ENCODE measurements at places on chromosomes 7 and 10.
A peak's percentile ranks its signal among the peaks of the same experiment; 100 is the strongest.

GRCh38 chr7:103432712-103433111 lies 13.3 kb downstream of the SLC26A5 start:
- DNase-seq = no peak

GRCh38 chr7:133513608-133514007 lies 260.7 kb downstream of the EXOC4 start:
- no peak for DNase-seq

DNA sequence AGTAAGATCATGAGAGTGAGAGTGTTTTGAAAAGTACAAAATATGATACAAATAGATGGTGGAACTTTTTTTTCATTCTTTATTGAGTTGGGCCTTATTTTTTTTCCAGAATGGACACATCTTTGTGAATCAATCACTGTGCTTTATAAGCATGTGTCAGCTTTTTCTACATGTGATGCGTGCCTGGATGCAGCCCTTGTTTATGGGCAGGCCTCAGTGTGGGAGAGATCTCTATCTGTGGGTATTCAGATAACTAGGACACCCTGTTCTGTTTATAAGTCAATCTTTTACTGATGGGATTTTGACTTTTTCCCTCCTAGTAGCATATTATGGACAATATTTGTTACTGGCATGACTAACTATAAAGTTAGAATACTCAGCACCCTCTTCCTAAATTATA lies 42.9 kb upstream of the IKZF1 start:
- no peak for DNase-seq

DNA sequence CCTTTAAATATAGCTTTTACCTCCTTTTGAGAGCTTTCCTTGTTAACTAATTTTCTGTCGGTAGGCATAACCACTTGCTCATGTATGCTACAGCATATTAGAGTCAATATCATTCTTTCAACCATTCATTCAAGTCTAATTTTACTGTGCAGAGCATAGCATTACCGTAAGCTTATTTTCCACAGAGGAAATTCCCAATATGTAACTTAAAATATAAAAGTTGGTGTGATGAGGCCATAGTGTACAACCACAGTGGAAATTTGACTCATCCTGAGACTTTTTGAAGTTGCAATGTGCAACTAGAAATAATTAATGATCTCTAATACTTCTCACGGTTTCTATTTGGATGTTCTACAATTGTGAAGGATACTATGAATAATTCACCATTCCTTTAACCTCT lies 80.6 kb upstream of the KLF6 start:
- no peak for DNase-seq

- DNase-seq = no peak
Measured at GRCh38 chr7:30167901-30168300, 33.1 kb downstream of the MTURN start.

DNA sequence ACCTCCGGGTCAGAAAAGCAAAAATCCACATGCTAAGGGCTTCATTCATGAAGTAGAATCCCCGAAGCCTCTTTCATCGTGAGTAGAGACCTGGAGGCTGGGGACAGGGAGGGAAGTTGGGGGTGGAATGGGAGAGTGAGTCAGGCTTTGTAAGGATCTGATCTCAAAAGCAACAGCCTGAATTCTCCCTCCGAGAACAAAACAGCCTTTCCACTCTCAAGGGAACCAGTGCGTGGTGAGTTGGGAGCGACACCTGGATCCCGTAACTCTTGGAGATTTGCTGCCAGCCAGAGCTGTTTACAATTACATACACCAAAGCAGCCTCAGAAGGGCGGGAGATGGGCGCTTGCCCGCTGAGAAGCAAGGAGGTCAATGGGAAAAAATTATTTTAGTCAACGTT lies 10.8 kb downstream of the AFAP1L2 start:
- DNase-seq = no peak

GRCh38 chr10:17237915-17238444 lies 9.9 kb downstream of the VIM start:
- DNase-seq = no peak

GRCh38 chr10:133475425-133475734 lies 21.6 kb downstream of the SCART1 start:
- DNase-seq = no peak

DNA sequence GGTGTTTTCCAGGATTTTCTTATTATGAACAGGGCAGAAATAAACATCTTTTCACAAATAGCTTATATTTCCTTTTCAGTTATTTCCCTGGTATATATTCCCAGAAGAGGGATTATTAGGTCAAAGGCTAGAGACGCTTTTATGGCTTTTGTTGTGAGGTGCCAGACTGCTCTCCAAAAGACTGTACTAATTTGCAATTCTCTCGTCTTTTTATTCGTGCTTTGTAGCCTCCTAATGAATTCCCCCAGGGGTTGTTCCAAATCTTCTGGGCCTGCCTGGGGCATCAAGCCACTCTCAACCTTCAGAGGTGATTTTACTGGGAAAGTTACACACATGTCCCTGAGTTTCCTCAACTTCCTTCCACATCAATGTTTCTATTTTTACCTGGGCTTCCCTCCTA lies 34.0 kb upstream of the R3HCC1L start:
- no peak for DNase-seq

- no peak for DNase-seq
Measured at GRCh38 chr7:33248671-33249070, 119.3 kb downstream of the BBS9 start.

DNA sequence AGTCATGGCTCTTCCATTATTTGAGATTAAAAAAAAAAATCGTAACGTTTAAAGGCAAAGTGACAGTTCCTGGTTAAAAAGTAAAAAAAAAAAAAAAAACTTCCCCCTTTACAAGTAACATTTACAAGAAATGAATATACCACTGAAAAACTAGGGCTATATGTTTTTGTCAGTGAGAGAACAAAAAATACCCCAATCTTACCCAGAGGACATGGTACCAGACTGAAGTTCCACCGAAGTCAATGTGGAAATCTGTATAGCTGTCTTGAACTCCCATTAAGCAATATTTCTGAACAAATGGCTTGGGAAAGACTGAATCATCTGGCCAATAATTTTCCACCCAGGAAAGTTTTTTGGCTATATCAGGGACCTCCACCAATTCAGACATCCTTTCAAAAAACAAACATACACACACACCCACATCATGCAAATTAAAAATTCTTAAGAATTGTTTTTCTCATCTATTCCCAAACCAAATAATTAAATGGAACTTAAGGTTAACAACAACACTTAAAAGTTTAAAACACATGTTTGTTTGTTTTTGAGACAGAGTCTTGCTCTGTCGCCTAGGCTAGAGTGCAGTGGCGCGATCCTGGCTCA lies 50.2 kb downstream of the KDM7A start:
- no peak for DNase-seq

DNA sequence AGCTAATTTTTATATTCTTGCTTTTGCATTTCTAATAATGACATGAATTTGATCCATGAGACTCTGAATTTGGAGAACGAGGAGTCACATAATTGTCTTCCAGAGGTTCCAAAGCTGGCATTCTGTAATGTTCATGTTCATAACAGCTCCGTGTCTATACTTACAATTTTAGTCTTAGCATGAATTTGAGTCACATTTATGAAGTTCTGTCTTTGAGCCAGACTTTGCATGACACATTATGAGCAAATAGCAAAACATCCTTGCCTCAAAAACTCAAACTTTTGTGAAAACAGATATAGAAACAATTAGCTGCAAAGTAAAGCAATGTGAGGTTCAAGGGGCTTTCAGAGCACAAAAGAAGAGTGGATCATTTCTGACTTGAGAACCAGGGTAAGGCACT lies 44.5 kb upstream of the CAV2 start:
- DNase-seq = no peak

DNA sequence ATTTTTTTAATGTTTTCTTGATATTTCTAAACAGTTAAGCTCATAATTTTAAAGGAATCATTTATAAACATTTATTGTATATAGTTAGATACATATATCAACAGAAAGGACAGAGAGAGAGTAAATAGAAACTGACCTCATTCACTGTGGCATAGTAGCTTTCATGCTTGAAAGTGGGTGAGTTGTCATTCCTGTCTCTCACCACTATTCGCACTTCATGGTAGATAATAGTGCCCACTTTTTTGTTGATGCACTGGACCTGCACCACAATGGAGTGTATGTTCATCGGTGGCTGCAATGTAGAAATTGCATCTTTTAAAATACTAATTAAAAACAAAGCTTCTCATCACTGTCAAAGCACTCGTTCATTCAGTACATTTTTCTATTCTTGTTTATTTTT lies 432.0 kb downstream of the PCDH15 start:
- DNase-seq = peak; percentile 14

DNA sequence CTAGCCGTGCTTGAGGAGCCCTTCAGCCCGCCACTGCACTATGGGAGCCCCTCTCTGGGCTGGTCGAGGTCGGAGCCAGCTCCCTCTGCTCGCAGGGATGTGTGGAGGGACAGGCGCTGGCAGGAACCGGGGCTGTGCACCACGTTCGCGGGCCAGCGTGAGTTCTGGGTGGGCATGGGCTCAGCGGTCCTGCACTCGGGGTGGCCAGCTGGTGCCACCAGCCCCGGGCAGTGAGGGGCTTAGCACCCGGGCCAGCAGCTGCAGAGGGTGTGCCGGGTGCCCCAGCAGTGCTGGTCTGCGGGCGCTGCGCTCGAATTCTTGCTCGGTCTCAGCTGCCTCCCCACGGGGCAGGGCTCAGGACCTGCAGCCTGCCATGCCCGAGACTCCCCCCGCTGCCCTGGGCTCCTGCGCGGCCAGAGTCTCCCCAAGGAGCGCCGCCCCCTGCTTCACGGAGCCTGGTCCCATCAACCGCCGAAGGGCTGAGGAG lies 90.8 kb upstream of the NRG3 start:
- no peak for DNase-seq

DNA sequence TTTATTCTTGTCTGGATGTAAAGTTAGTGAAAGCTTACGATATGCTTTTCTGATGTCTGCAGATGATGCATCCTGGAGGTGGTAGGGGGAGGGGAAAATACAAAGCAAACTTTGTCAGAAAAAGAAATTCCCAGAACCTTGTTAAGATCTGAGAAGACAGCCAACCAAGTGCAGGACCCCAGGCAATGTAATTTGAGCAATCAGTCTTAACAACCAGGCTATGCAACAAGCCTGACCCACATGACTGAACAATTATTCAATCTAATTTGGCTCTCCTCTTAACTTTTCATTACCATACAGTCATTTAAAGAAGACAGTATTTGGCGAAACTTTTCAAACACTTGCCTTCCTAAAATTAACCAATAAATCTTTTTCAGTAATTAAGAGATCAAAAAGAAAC lies 74.5 kb downstream of the DNAJC1 start:
- no peak for DNase-seq

DNA sequence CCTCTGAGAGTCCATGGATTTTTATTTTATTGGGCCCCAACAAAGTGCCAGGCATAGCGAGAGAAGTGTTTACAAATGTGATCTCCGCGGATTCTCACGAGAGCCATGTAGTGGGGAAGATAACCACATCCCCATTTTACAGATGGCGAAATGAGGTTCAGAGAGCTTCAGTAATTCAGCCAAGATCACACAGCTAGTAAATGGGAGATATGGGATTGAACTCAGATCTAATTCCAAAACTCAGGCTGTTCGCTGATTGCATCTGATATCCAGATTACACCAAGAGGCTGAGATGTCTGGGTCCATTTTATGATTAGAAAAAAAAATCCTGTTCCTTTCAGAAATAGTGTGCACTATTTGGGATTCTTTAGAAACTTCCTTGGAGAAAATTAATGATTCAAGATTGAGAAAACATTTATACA lies 1.3 kb downstream of the FAS start:
- DNase-seq = peak; percentile 41

DNA sequence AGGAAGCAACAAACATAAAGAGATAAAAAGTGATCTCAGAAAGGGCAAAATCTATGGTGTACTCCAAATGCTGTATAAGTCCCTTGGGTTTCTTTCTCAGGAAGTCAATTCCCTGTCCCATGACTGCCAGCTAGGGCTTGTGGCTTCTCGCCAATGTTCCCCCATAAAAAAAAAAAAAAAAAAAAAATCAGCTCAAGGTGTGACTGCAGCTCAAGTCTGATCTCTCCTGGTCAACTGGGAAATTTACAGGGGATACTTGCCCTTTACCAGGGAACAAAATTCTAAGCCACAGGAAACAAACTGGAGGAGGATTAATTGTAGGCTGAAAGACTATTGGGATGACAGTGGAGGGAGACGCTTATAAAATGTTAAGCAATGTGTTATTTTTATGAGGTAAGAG lies 76.0 kb downstream of the PCGF5 start:
- no peak for DNase-seq

DNA sequence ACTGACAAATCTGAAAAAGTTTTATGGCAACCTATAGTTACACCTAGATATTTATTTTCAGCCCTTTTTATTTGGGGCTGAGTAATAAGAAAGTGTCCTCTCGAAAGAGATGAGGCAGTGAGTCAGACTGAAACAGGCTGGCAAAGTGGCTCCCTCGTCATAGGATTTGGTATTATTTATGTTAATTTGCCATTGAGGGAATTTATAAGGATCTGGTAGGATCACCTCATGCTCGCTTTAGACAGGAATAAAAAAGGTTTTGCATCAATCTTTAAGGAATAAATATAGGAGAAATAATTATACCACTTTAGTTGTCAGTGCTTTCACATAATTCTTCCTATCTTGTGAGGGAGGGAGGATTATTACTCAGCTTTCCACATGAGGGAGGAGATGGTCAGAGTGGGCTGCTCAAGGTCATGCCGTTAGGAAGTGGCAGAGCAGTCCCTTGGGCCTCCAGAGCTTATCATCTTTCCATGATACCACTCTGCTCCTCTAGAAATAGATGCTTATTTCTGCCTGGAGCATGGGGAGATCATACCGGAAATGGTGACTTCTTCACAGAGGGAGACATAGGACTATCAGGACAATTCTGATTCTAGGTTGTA lies 356.8 kb downstream of the GPR158 start:
- DNase-seq = no peak

DNA sequence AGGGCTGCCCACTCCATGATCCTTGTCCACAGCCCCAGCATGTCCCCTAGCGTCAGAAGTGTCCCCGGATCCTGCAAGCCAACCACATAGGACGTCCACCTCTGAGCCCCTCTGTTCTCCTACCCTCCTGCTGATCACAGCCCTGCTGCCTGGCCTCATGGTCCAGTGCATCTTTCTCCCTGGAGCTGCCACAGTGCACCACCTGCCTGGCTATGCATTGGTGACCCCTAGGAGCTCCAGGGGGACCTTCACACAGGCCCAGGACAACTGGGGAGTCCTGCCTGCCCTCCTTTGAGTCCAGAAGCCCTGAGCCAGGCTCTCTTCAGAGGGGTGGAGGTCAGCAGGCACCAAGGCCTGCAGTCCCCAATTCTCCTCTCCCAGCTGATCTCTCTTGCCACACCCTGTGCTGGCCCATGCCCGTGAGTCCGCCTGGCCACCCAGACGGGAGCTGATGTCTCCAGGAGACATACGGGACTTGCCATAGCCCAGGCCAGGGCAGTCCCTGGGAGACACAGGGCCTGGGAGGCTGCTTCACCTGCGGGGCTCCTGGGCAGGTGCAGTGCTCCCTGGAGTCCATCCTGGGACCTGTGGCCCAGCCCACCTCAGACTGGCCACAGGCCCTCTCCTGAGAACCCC lies 77.4 kb upstream of the RET start:
- DNase-seq = no peak

All from Kasumi-1 (cell line).